Hematopoietic multipotent progenitor cell treated with erythropoietin and hydrocortisone succinate and interleukin-3 and kit ligand, for 4 days (in vitro differentiated cells): ENCODE measurements at places on chromosomes 5 and 9.

DNA sequence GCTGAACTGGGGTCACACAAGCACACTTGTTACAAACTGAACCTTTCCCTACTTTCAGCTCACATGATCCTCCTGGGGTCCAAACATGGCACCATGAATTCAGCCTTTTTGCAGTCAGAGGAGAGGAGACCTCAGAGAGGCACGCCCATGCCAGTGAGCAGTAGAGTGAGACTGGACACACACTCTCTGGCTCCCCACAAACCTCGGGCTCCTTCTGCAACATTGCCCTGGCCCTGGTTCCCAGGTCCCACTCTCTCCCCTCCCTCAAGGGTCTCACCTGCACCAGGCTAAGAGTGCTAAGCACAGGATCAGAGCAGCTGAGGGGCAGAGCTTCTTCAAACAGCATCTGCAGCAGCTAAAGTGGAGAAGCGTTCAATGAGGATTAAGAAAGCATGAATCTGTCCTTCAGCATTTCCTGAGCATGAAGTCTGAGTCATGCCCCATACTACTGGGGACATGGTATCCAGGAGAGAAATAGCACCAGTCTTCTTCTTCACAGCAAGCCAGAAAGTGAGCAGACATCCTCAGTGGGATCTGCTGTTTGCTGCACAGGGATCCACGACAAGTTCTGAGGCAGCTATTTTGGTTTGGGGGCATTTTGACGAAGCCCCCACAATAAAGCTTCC, 27.2 kb downstream of the SLC35A4 start:
- peak; percentile 22 for DNase-seq

DNA sequence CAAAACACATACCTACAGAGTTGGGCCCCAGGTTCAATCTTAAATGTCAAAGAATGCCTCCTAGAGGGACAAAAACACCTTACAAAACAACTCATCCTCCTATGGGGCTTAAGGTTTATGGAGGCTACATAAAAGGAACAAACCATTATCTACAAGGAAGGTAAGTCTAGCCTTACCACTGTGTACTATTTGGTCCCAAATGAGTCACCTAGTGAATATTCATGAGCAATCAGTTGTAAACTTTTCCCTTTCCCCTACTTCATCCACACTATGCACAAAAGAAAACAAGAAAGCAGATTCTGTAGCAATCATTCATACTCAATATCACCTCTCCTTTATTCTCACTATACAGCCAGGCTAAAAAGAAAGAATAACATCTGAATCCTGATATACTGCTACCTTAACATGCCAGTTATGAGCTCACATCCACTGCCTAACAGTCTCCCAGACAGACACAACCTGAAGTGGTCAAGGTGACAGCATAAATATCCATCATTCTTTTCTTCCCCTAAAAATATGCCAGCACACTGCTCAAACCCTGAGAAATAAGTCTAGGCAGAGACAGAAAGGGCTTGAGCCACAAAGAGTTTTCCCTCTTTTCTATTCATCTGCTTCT, 6.2 kb downstream of the OXCT1 start:
- DNase-seq = no peak

DNA sequence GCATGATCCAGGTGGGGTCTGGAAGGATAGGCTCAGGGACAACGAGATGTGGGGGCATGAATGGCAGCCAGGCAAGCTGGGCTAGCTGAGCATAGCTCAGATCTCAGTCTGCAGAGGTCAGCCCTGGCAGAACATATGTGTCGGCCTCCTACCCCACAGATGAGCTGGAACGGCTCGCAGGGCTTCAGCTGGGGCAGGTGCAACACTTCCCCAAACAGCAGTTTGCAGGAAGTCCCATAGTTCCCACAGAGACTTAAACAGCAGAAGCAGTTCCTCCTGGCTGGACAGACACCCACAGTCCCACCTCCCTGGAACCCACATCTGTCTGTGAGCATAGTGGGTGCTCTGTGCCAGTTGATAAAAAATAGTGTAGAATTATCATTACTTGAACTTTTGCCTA, 404.6 kb downstream of the GADD45G start:
- DNase-seq = peak; percentile 71

- DNase-seq = no peak
Observed at GRCh38 chr5:149961186-149961685, 678 bp downstream of the SLC26A2 start.

- peak; percentile 25 for DNase-seq
Observed at GRCh38 chr5:126519637-126520592, 75.1 kb downstream of the ALDH7A1 start.

DNA sequence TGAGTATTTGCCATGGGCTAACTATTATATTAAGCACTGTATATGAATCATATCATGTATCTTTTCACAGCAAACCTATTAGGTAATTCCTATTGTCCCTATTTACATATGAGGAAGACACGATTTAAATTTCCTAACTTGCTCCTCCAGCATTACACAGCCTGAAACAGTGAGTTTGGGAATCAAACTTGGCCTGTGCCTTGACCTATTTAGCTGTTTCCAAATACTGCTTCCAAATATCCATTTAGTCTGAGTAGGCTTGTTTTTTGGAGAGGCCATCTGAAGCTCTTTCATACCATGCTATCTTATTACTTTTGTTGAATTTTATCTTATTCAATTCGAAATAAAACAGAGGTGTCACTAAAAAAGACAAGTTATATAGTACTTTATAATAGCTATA, 447.3 kb upstream of the MPDZ start:
- DNase-seq = no peak

GRCh38 chr5:8528106-8528505, 659.2 kb downstream of the MTRR start:
- DNase-seq = no peak

DNA sequence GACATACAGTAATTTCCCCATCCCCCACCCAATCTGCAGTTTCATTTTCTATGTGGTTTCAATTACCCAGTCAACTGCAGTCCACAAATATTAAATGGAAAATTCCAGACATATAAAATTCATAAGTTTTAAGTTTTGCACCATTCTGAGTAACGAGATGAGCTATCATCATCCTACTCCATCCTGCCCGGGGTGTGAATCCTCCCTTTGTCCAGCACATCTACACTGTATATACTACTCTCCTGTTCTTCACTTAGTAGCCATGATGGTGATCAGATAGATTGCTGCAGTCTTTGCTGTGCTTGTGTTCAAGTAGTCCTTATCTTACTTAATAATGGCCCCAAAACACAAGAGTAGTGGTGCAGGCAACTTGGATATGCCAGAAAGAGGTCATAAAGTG, 11.3 kb downstream of the OXCT1 start:
- DNase-seq = no peak

DNA sequence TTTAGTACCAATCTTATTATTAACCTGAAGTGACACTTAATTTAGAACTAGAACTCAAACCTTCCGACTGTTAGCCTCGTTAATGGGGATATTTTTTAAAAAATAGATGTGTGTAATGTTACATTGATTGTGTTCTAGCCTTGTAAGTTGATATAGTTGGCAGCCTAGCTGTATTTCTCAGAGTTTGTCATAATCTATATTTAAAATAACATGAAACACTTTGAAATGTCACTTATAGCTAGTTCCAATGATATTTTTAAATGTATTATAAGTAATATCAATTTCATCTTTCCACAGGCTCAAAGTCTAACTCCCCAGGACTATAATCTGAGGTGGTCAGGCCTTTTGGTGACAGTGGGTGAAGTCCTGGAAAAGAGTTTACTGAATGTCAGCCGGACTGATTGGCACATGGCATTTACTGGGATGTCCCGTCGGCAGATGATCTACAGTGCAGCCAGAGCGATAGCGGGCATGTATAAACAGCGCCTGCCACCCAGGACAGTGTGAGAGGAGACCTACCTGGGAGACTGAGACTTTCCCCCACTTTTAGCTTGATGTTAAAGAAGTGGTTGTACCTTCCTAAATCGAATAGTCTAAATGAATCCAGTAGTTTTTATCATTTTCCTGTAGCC, 34.1 kb downstream of the PRRC1 start:
- no peak for DNase-seq

- DNase-seq = no peak
Observed at GRCh38 chr5:139699351-139699750, 51.2 kb downstream of the CXXC5 start.

DNA sequence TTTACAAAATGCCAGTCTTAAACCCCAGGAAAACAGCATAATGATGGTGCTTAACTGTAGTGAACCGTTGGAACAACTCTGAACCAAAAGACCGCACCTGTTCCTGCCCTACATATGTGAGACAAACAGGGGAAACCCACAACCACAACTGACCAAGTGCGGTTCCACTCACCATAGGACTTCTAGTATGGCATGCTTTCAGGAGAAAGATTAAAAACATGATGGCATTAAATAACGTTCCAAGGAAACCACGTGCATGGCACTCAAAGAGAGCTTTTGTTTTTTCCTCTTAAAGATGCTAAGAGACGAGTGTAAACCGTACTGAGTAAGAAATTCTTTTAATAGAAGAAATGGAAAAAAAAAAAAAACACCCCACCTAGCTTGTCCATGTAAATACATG, 119.8 kb downstream of the SSBP2 start:
- DNase-seq = peak; percentile 95

- no peak for DNase-seq
Observed at GRCh38 chr9:137300567-137301080, 1.4 kb downstream of the NRARP start.

DNA sequence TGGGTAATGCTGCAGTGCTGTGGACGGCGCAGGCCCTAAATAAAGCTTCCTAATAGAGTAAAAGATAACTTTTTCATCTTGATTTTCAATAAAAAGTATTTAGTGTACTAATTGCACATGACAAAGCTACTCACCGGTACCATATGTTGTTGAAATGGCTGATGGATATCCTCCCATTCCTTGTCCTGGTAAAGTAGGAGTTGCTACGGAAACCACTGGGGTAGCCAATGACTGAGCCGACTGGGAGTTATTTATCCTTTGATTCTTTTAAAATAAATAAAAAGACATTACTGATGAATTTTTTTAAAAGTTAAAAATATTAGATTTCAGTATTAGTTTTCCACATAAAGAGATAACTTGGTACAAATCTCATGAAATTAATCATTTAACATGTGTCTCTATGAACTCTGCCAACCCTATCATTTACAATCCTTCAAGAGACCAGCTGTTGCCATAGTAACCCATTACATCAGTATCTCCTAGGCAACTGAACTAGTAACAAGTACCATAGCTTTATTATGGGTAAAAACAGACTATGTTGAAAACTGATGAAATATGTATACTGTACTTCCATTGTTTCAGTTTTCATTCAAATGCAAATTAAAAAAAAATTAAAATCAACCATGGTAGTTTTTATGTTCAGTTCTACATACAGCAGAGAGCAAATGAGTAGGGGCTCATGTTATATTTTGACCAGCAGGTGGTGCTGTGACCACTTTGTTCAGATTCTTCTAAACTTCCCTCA, 153.7 kb downstream of the MEF2C start:
- DNase-seq = peak; percentile 93

DNA sequence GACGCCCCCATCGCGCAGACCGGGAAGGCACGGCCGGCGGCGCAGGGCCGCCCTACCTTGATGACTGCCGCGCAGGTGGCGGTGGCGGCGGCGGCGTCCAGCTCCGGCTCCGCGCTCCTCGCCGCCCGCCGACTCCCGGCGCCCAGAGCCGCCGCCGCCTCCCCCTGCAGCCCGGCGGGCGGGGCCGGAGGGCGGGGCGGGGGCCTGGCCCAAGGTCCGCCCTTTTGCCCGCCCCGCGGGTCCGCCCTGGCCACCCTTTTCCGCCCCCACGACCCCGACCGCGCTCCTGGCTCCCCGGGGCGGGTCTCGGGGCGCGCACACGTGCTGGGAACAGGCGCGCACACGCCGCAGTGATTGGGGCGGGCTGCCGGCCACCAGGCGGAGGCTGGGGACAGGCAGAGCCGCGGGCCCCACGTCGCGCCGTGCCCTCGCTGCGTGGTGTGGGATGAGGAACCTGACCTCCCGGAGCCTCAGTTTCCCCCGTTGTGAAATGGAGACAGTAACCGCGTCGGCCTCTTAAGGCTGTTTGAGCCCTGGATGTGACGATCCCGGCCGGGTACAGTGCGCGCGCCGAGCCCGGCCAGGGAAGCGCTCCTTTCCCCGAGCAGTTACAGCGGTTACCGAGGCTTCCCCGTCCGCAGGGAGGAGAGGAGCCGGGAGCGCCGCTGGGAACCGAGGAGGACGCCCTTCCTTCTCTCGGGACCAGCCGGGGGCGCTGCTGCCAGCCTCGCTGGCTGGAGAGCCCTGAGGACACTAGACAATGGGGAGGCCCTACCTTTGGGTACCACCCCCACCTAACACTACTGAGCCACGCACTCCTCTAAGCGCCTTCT, at the start of gene CORO2A:
Gene CORO2A, minus strand, starts transcription at position 135 of the 833 bp plus-strand sequence. CDS start 34,977 bp downstream, outside the sequence.
- peak; percentile 88 for DNase-seq

DNA sequence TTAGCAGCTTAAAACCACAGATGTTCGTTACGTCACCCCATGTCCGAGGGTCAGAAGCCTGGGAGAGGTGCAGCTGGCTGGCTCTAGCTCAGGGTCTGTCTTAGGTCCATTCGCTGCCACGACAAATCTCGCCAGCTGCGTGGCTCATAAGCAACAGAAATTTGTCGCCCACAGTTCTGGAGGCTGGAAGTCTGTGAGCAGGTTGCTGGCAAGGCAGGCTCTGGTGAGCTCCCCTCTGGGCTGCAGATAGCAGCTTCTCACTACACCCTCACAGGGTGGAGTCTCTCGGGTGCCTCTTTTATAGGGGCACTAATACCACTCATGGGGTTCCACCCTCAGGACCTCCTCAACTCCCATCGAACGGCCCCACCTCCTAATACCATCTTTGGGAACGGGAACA, 40.1 kb upstream of the FCN2 start:
- DNase-seq = no peak

DNA sequence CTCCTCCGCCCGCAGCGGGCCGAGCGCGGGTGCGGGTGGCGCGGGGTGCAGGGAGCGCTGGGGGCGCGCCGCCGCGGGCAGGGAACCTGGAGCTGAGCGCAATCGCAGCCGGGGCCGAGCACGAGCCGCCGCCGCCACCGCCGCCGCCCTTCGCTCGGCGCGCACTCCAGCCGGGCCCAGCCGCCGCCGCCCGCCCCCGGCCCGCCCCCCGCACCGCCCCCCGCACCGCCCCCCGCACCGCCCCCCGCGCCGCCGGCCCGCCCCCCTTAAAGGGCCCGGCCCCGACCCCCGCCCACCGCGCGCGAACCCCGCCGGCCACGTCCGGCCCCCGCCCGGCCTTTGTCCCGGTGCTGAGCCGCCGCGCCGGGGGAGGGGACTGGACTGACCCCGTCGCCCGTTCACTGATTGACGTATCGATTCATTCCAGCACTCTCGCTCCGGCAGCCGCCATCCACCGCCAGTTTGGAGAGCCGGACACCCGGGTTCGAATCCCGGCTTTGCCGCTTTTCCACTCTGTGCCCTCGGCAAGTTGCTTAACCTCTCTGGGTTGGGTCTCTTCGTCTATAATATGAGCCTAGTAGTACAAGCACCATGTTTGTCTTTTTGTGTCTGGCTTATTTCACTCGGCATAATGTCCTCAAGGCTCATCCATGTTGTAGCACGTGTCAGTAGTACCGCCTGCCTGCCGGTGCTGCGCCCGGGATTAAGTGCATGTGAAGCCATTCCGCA, at the start of gene SH3PXD2B:
Gene SH3PXD2B, minus strand, starts transcription at position 168 of the 729 bp plus-strand sequence. CDS start 173 bp downstream, outside the sequence.
- DNase-seq = peak; percentile 74

DNA sequence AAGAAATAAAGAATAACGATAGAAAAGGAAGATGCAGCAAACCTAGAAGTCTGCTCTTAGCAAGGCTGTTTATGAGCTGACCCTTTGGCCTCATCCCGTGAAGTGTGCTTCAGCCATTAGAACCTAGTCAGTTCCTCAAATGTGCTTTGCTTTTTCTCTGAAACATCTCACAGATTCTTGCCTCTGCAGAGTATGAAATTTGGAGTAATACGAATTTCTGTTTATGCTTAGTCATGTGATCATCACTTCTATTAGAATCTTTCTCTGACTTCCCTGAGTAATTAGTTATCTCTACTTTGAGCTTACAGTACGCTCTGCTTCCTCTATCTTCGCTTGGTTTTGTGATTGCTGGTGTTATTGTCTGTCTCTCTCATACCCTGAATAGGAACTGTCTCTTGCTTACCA, 11.3 kb downstream of the CYSTM1 start:
- DNase-seq = peak; percentile 28
